ENCODE measurements at places on chromosomes 16 and 17. TPM values are rescaled to one million over a fixed set of nuclear protein-coding genes. Genes with fewer than 3 reads are reported as not detected.

The LGALS3BP gene
- total RNA-seq, result 8.7 TPM

The C17orf113 gene
- 1.1 TPM for total RNA-seq

The USB1 gene
- total RNA-seq, result 73.6 TPM

The TNK1 gene
- 5.5 TPM for total RNA-seq

The CD300LB gene
- total RNA-seq, result not detected

The SLC22A31 gene
- total RNA-seq, result 1.1 TPM
